Urinary bladder (tissue), 4 donors: ENCODE measurements at places on chromosomes 16 and 17. TPM values are rescaled to one million over a fixed set of nuclear protein-coding genes. Genes with fewer than 3 reads are reported as not detected.

The YBX2 gene
- total RNA-seq, result 0.37 TPM

The RUNDC3A gene
- total RNA-seq, result 2.0 TPM

The KRT15 gene
- 4.7 TPM for total RNA-seq

The HID1 gene
- total RNA-seq, result 5.7 TPM

The MPP2 gene
- 3.7 TPM for total RNA-seq

The C17orf107 gene
- 7.7 TPM for total RNA-seq

The ADAT1 gene
- 47.2 TPM for total RNA-seq

The RHBDF1 gene
- total RNA-seq, result 34.7 TPM

The ABCA6 gene
- 74.6 TPM for total RNA-seq

The TLCD2 gene
- total RNA-seq, result 3.8 TPM

The SALL1 gene
- 1.0 TPM for total RNA-seq

The KRT222 gene
- 1.1 TPM for total RNA-seq

The KRT36 gene
- total RNA-seq, result not detected

The MC1R gene
- total RNA-seq, result 3.8 TPM

The ODAD4 gene
- 1.4 TPM for total RNA-seq

The KRT33A gene
- not detected for total RNA-seq

The SPOP gene
- total RNA-seq, result 174 TPM

The FAAP100 gene
- total RNA-seq, result 14.0 TPM

The TBC1D28 gene
- total RNA-seq, result not detected

The KRTAP4-1 gene
- not detected for total RNA-seq

The ZSCAN10 gene
- not detected for total RNA-seq

The DNAH2 gene
- total RNA-seq, result 0.11 TPM

The SDR42E1 gene
- 5.3 TPM for total RNA-seq

The KRTAP9-8 gene
- not detected for total RNA-seq

The KRTAP16-1 gene
- not detected for total RNA-seq

The RPL13 gene
- 2,031 TPM for total RNA-seq

The CMTM4 gene
- 17.8 TPM for total RNA-seq

The CLDN6 gene
- total RNA-seq, result not detected

The CCL17 gene
- total RNA-seq, result not detected

The CHST5 gene
- total RNA-seq, result not detected

The TOX3 gene
- total RNA-seq, result 1.1 TPM

The CCL1 gene
- not detected for total RNA-seq

The BCL6B gene
- total RNA-seq, result 12.5 TPM

The PDILT gene
- not detected for total RNA-seq

The SLC16A13 gene
- total RNA-seq, result 0.37 TPM

The IGFALS gene
- total RNA-seq, result 0.11 TPM

The KCNJ16 gene
- 0.11 TPM for total RNA-seq

The MYL11 gene
- 165 TPM for total RNA-seq

The GJC1 gene
- total RNA-seq, result 63.2 TPM

The PRR11 gene
- total RNA-seq, result 7.9 TPM

The LAT gene
- total RNA-seq, result 1.0 TPM

The PRSS22 gene
- 3.0 TPM for total RNA-seq

The PITPNM3 gene
- total RNA-seq, result 2.3 TPM

The CORO6 gene
- 5.2 TPM for total RNA-seq

The CCDC40 gene
- total RNA-seq, result 8.0 TPM

The NTN3 gene
- total RNA-seq, result 5.2 TPM

The DLX4 gene
- not detected for total RNA-seq

The HOXB6 gene
- total RNA-seq, result 3.1 TPM

The CEMP1 gene
- total RNA-seq, result not detected

The TSR3 gene
- total RNA-seq, result 22.3 TPM
